ENCODE measurements at places on chromosomes 2 and 18.

DNA sequence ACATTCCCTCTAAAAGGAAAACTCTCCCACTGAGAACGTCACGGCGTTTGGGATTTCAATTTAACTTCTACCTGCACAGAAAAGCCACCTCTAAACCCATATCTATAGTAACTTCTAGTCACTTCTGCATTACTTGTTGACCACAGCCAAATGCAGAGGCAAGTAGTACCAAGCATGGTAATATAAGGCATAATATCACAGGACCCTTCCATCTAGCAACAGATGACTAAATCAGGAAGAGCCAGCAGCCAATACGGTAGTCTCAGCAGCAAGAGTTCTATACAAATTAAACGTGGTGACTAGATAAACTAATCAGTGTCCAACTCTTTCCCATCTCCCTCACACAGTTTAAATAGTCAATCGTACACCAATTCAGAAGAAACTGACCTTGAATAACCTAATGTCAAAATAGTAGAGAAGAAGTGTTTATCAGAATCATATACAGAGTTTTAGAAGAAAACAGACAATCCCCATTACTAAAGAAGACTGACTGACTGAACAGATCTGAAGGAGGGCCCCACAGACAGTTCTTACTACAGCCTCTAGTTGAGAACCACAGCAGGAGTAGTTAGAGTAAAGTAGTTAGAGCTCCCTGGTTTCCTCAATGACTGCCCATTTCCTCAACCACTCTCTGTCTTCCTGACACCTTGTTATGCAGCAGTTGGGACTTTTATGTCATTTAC is 30.0 kb downstream of the MEMO1 start:
- DNase-seq: no peak

- no peak for DNase-seq
Observed at GRCh38 chr2:125004106-125004800, 979.2 kb downstream of the CNTNAP5 start.

DNA sequence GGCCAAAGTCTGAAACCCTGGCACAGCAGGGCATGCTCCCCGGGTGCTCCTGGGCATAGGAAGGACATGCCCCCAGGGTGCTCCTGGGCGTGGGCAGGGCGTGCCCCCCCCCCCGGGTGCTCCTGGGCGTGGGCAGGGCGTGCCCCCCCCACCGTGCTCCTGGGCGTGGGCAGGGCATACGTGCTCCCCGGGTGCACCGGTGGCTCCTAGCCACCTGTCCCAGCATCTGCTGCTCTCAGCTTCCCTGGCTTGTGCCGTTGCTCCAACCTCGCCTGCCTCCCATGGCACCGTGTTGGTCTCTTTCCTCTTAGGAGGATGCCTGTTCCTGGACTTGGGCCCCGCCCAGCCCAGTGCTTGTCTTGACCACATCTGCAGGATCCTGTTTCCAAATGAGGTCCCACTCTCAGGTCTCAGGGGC is 95.6 kb upstream of the CTDP1 start:
- DNase-seq: no peak

DNA sequence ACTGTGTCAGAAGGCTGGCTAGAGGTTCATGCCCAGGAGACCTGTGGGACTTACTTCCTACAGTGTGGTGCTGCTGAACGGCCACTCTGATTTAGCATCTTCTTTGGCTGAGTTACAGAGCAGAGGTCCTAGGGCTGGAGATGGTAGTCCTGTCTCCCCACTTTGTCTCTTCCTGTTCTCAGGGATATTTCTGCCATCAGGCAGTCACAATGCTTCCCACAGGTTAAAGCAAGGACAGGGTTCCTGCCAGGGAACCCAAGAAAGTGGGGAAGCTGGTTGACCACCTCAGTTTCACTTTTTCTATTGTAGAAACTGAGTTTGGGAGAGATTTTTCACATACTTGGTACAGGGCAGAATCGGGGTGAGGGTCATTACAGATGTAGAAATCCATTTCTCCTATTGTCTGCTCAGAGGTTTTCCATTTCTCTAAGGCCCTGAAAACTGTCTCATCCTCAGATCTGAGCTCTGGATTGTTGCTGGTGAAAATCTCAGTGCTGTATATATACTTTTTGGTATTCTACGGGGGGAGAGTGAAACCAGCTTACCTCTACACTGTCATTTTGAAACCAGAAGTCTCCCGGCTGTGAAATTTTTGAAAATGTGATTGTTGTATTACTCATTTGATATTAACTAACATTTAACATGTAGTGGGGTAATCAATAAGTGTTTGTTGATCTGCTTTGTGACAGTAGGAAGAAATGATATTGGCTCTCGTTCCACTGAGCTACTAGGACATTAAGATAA is 37.0 kb upstream of the MEP1B start:
- DNase-seq: no peak

GRCh38 chr2:198054299-198054698 is 249.9 kb downstream of the PLCL1 start:
- peak; percentile 64 for DNase-seq

- no peak for DNase-seq
Observed at GRCh38 chr2:24832931-24833701, 39.9 kb downstream of the CENPO start.

All from stimulated activated CD4-positive, alpha-beta T cell treated with anti-CD3 and anti-CD28 coated beads, Interleukin-15, amount 100 ng/mL, for 24 hours (primary cell).